ENCODE measurements at places on chromosomes 2 and 18. TPM values are rescaled to one million over a fixed set of nuclear protein-coding genes. Genes with fewer than 3 reads are reported as not detected.

The SERPINB3 gene
- not detected for total RNA-seq

The POTEI gene
- not detected for total RNA-seq

The NLRC4 gene
- total RNA-seq = 0.07 TPM

The SERPINB11 gene
- total RNA-seq = not detected

The TTN gene
- total RNA-seq = 1.7 TPM

The MAP3K19 gene
- total RNA-seq = not detected

The MREG gene
- total RNA-seq = 9.2 TPM

The TCF4 gene
- total RNA-seq = 1.8 TPM

The CXCR4 gene
- total RNA-seq = 83.3 TPM

The HOXD13 gene
- total RNA-seq = not detected

The DCDC2C gene
- total RNA-seq = not detected

The LMAN1 gene
- total RNA-seq = 147 TPM

The CSRNP3 gene
- total RNA-seq = not detected

The ACVR1C gene
- 1.1 TPM for total RNA-seq

The C2orf72 gene
- total RNA-seq = 0.15 TPM

The ANKRD62 gene
- total RNA-seq = not detected

The KCNK3 gene
- total RNA-seq = not detected

The GMCL1 gene
- 25.6 TPM for total RNA-seq

The LIMS2 gene
- 5.1 TPM for total RNA-seq

The SESTD1 gene
- 9.6 TPM for total RNA-seq

The SLC4A3 gene
- total RNA-seq = not detected

The KLHL41 gene
- not detected for total RNA-seq

The MYCN gene
- not detected for total RNA-seq

The OTX1 gene
- not detected for total RNA-seq

The SETBP1 gene
- total RNA-seq = 36.2 TPM

The SLC35F6 gene
- 14.5 TPM for total RNA-seq

The GPR39 gene
- total RNA-seq = not detected

The NPPC gene
- 1.6 TPM for total RNA-seq

The KCNE4 gene
- total RNA-seq = not detected

The RBM43 gene
- total RNA-seq = 1.9 TPM

The CYTIP gene
- total RNA-seq = 302 TPM

The DYNC2LI1 gene
- total RNA-seq = 6.6 TPM

Measured in activated T-helper 1 cell treated with anti-CD3 and anti-CD28 coated beads, Interleukin-12 subunit alpha, Interleukin-12 subunit beta, Interleukin-2, Interleukin-4 antibody, amounts not matched to agents 30 ng/mL and 10 ng/mL and 1 ng/mL, durations not matched to agents 14 hours and 24 hours and 36 hours (primary cell).